ENCODE measurements at places on chromosomes 2 and 18. TPM values are rescaled to one million over a fixed set of nuclear protein-coding genes. Genes with fewer than 3 reads are reported as not detected.
A peak's percentile ranks its signal among the peaks of the same experiment; 100 is the strongest.

Gene ANO7
- total RNA-seq = 1.8 TPM

Gene ABCB11
- total RNA-seq = 0.09 TPM

Gene LIMS4
- total RNA-seq = not detected

DNA sequence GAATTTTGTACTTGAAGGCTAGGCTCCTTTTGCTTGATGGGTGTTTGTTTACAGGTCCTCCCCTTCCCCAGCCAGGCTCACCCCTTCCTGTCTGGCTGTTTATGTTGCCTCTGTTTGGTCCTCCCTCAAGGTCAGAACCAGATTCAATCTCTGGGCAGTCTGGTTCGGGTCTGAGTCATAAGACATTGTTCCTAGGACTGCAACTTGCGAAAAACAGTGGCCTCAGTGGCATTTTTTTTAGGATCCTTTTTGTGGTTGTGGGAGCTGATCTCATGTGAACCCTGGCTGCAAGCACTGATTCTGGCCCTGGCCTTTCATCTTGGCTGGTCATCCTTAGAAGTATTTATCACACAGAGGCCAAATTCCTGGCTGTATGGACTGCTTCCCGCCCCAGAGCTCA, 370.4 kb downstream of the CLIP4 start:
- no peaks in the 10 kb centered on the region for H3K4me1 ChIP-seq
- H3K4me3 ChIP-seq = no peak overlapping the region
- no peaks in the 10 kb centered on the region for H3K36me3 ChIP-seq

- H3K27ac ChIP-seq = no peak overlapping the region
- H3K4me3 ChIP-seq = no peak overlapping the region
- DNase-seq = peak; percentile 16
- H3K27me3 ChIP-seq = no peaks in the 10 kb centered on the region
- peaks cover 9% of the 10 kb centered on the region for H3K4me1 ChIP-seq
These were observed 18.5 kb downstream of the BIRC6 start for GRCh38 chr2:32375228-32375892.

- H3K4me1 ChIP-seq = no peaks in the 10 kb centered on the region
- no peak overlapping the region for H3K27ac ChIP-seq
- no peaks in the 10 kb centered on the region for H3K36me3 ChIP-seq
- DNase-seq = no peak
These were observed 4.8 kb downstream of the NT5C1B start for GRCh38 chr2:18584608-18584954.

GRCh38 chr2:26838121-26838906, 9.6 kb upstream of the DPYSL5 start:
- no peaks in the 10 kb centered on the region for H3K4me1 ChIP-seq
- H3K4me3 ChIP-seq = no peak overlapping the region
- peak; percentile 59 for DNase-seq
